ENCODE measurements at places on chromosomes 6 and 20.
A peak's percentile ranks its signal among the peaks of the same experiment; 100 is the strongest.

- DNase-seq, result no peak
These were observed 266.3 kb downstream of the CDC5L start for GRCh38 chr6:44653761-44654218.

GRCh38 chr6:169296170-169296569 is 42.5 kb upstream of the THBS2 start:
- no peak for DNase-seq

DNA sequence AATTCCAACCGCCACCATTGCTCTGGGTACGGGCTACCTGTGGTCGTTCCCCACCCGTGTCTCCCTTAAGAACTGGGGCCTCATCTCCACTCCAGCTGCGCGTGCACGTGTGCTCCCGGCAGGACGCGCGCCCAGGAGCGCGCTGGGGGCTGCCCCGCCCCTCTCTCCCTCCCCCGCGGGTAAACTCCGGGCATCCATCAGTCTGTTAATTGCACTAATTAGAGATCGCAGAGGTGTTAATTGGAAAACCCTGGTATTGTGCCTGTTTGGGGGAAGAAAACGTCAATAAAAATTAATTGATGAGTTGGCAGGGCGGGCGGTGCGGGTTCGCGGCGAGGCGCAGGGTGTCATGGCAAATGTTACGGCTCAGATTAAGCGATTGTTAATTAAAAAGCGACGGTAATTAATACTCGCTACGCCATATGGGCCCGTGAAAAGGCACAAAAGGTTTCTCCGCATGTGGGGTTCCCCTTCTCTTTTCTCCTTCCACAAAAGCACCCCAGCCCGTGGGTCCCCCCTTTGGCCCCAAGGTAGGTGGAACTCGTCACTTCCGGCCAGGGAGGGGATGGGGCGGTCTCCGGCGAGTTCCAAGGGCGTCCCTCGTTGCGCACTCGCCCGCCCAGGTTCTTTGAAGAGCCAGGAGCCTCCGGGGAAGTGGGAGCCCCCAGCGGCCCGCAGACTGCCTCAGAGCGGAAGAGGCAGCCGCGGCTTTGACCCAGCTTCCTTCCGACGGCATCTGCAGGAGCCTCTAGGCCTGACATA is 14.4 kb downstream of the FOXP4 start:
- DNase-seq, result peak; percentile 75

DNA sequence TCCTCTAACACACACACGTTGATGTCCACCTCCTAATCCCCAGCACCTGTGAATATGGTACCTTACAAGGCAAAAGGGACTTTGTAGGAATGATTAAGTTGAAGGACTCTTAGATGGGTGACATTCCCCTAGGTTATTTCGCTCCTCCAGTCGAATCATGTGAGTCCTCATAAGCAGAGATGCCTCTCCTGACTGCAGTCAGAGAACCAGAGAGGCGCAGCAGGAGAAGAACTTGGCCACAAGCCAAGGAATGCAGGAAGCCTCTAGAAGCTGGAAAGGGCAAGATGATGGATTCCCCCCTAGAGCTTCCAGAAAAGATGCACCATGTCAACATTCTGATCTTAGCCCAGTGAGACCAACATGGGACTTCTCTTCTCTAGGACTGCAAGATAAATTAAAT is 133.1 kb upstream of the PTPRT start:
- no peak for DNase-seq

DNA sequence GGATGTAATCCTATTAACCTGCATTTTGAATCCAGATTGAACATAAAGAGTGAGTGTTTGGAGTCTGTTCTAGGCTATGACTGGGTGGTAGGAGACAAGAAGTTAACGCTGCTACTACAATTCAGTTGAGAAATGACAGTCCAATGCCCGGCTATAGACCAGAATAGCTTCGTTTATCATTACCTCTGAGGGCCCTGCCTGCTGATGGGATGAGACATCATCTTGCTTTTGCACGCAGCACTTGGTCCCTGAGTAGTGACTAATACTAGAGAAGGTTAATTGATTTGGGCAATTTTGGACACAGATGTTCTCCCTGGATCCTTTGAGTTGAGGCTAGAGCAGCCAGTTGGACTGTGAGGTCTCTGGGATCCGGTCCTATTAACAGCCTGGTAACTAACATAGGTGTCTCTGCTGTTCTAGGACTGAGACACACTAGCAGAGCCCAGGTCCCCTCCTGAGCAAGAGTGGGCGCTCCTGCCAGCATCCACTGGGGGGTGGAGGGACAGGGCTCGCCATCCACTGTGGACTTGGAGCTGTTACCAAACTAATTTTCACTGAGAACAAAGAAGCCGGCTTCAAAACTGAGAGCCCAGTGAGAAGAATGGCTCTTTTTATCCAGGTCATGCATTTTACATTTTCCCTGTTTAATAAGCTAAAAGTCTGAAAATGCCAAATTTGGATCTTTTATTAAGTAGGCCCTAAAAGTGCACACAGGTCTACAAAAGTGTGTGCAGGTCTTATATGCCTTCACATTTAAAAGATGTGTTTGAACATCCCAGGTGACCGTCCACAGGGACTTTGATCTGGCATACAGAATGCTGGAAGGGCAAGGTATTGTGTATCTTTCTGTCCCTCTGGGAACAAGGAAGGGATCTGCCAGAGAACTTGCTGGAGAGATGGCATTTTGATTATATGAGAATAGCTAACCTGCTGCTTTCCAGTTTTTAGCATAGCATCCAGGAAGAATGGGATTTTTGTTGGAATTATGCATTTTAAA is 212.5 kb downstream of the CDH4 start:
- no peak for DNase-seq

GRCh38 chr6:15907914-15908518 is 220.9 kb upstream of the MYLIP start:
- no peak for DNase-seq
